ENCODE measurements at places on chromosomes 2 and 18.

DNA sequence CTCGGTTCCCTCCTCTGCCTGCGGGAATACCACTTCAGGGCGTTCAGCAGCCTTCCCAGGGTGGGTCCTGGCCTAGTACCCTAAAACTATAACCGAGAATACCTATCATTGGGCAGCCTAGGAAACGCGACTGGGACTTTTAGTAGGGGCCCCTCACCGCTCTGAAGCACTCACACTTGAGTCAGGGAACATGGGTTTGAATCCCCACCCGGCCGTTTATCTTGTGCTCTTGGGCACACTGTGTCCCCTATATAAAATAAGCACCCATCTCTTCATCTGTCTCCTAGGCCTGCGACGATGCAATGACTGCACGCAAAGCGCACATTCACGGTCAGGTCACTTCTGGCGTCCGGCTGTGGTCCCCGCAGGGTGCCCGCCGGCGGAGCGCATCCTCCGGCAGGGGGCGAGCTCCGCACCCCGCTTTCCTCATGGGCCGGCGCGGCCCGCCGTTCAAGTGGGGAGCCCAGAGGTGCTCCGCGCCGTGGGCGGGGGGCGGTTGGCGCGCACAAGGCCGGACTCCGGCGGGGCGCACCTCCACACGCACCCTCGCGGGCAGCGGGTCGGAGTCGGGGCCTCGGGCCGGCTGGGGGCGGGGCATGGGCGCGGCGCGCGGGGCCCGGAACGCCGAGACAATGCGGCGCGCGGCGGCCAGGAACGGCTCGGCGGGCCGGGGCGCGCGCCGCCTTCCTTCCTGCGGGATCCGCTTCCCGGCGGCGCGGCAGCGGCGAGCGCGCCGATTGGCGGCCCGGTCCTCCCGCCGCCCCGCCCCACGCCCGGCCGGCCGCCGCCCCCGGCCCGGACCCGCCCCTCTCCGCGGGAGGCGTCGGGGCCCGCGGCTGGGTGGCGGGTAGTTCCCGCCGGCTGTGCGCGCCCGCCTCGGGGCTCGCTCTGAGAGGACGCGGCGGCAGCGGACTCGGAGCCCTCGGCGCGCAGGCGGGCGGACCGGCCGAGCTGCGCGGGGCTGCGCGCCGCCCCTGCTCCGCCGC lies at the start of gene ASAP2:
ASAP2 (plus strand) TSS at position 850 of the 986 bp plus-strand sequence. CDS start 293 bp downstream, outside the sequence.
- peak; percentile 84 for DNase-seq

- DNase-seq: no peak
These were observed 280.7 kb upstream of the RND3 start for GRCh38 chr2:150767991-150768746.

- DNase-seq: no peak
These were observed 136.3 kb downstream of the OLA1 start for GRCh38 chr2:174112073-174112472.

DNA sequence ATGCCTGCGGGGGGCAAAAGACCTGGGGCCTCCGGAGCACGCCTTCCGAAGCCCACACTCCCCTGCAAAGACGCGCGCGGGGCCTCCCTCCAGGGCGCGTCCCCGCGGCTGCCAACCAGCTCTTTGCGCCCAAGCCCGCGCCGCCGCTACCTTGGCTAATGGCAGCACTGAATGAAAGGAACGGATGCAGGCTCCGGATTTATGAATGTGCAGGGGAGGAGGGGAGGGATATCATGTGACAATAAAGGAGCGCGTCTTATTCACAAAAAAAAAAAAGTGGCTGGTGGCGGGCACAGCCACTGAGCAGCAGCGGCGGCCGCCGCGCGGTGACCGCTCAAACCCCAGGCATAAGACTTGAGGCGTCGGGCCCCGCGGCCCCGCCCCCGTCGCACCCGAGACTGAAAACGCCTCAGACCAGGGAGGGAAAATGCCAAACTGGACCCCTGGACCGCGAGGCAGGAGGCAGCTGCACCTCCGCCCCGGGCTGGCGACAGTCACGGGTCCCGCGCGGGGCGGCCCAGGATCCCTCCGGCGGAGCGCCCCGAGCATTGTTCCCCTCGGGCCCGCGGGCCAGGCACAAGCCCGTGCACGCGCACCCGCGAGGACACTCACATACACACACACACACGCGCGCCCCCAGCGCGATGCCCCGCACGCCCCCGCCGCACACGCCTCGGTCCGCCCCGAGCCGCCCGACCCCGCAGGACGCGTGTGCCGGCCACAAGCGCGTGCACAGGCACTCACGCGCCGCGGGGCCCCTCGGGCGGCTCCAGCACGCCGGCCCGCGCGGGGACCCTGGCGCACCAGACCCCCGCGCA lies 1.6 kb downstream of the SPRED2 start:
- peak; percentile 80 for DNase-seq

GRCh38 chr18:8791171-8791651 lies 85.9 kb downstream of the MTCL1 start:
- no peak for DNase-seq

DNA sequence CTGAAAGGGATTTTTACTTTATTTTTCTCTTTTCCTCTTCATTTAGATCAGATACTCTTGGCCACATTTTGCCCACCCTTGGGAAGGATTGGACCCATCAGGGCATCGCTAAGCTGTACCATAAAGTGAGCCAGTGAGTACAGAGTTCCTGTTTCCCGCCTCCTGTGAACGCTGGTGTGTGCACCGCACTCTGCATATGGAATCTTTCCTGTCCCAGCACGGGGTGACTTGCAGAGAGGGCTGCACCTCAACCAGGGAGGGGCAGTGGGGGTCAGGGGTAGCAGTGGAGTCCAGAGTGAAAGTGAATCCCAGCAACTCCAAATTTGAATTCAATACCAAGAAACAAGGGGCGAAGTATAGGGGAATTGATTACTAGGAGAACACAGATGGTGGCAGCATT lies 58.6 kb downstream of the LPIN1 start:
- DNase-seq: peak; percentile 20

- DNase-seq: peak; percentile 78
These were observed 1.2 kb downstream of the ZFP36L2 start for GRCh38 chr2:43225093-43225787.

- DNase-seq: no peak
These were observed 6.5 kb downstream of the PER2 start for GRCh38 chr2:238281826-238282480.

GRCh38 chr2:231720292-231720986 lies 12.1 kb downstream of the PTMA start:
- DNase-seq: peak; percentile 43

- DNase-seq: peak; percentile 36
These were observed 21.3 kb upstream of the ACKR3 start for GRCh38 chr2:236548179-236548921.

- no peak for DNase-seq
These were observed 63.9 kb downstream of the GYPC start for GRCh38 chr2:126719833-126720351.

DNA sequence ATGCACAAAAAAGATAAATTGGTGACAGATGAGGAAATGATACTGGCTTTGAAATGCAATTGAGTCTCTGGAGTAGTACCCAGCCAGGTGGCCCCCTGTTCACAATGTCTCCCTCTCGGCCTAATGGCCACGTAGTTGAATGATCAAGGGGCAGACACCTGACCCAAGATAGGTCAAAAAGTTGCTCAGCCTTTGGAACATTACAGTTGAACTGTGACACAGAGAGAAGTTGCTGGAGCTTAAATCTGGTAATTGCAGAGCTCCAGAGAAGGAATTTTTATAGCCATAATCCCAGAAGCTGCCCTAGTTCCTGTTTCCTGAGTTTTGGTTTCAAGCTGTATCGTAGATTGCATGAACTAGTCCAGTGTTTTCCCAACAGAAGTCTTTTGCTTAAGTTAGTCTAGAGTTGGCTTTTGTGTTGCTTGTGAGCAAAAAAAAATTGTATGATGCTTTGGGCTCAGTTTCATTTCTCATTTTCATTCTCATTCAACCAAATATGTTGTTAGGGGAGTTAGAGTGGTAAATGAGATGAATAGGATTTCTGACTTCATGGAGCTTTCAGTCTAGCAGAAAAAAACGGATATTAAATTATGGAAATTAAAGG lies 117.9 kb downstream of the CSRNP3 start:
- DNase-seq: no peak

DNA sequence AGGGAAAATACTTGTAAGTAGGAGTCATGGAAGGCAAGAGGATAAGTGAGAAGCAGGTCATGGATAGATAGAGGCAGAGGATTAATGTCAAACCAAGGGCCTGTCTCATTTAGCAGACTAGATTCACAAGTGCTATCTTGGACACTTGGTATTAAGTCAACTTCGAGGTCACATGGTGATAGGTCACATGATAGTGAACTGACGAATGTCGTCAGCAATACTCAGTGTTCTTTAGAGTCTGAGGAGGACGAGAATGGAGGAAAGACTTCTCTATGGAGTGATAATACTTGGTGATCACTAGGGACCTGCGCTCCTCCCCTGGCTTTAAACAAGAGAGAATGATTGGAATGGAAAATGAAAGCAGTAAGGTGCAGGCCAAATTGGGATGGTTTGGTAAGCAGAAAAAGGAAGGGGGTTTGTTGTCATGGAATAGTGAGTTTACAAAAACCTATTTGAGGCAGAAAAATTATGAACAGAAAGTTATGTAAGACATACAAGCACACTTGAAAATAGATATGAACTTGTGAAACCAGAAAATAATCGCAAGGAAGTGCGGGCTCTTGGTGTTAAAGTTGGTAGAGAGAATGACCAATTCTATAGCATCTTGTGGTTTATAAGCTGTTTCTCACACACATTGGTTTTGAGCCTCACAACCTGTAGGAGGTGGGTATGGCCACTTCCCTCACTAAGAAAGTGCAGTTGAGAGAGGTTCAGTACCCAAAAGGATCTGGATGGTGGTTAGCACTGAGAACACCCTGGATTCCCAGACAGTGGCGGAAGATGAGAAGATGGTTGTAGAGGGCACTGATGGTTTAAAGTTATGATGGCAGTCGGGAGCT lies 141.5 kb downstream of the WDSUB1 start:
- no peak for DNase-seq

DNA sequence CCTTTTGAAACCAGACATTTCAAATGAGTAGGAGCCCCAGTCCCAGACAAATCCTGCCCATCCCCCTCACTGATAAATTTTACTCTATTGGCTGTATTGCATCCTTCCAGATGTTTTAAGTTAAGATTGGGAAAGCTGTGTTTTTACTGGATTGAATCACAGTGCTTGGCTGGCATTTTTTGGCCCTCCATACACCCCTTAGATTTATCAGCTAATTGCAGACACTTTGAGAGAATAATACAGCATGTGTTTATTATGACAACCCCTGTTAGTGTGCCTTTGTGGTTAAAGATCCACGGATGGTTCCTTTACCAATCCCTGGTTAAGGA lies 74.9 kb downstream of the ANTXR1 start:
- no peak for DNase-seq

DNA sequence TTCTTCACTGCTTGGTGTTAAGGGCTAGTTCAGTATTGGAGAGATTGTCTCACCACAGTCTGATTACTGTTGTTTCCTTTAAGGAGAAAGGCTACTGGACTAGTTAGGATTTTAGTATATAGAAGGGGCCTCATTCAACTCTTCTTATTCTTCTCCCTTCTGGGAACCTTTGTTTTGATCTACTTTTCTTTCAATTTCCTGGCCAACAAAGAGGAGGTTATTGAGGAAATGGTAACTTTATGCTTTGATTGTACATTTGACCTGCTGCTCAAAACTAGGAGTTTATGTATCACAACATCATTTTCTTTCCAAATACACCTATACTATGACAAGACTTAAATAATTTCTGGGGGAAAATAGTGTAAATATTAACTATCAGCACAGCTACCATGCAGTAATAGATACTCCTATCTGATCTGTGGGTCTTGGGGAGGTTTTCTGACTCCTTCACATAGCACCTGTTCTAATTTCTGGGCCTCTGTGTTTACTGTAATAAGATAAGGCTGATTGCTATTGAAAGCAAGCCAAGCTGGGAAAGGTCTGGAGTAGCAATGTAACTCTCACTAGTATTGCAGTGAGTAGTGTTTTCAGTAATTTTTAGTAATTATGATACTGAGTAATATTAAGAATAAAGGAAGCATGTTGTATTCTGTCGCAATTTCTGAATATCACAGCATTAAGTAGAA lies 395.3 kb downstream of the NUP35 start:
- no peak for DNase-seq

DNA sequence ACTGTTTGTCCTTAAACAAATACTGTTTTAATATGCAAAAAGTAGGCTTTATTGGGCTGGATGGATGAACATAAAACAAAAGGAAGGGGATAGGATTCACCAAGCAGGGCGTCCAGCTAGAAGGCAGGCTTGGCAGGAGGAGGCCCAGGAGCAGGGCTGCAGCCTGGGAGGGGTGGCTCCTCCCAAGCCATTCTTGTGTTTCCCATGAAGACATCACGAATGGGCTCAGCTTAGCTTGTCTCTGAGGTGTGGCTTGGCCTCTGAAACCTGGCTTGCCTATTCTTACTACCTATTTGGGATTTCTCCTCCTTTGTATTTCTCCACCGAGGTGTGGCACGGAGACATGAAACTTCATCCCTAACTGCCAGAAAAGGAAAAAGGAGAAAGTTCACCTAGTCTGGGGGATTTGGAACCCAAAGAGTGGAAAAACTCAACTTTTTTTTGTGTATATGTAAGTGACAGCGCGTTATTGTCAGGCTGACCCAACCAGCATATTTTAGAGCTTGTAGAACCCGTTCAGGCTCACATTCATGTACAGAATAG lies 481.9 kb upstream of the SPRED2 start:
- DNase-seq: peak; percentile 47

GRCh38 chr2:24438106-24438505 lies 52.9 kb upstream of the NCOA1 start:
- no peak for DNase-seq

GRCh38 chr2:36811071-36811470 lies 114.6 kb downstream of the VIT start:
- peak; percentile 23 for DNase-seq

DNA sequence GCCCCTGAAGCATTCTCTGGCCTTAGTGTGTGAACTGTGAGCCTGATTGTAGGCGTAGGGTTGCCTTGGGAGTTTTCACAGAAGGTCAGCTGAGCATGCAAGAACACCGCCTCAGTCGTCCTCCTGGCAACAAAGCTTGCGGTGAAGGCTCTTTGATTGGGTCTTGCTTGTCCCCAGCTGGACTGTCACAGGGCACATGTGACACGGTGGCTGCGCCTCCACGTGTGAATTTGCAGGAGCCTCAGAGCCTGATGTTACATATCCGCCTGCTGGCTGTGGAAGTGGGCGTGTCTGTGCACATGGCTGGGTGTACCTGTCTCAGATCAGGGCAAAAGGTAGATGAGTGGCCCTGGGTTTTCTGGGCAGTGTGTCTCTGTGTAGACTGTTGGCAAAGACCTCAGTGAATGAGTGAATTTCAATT lies 228.7 kb downstream of the HAUS1 start:
- DNase-seq: peak; percentile 66

GRCh38 chr2:239004274-239005015 lies 156.6 kb downstream of the TWIST2 start:
- DNase-seq: peak; percentile 25

DNA sequence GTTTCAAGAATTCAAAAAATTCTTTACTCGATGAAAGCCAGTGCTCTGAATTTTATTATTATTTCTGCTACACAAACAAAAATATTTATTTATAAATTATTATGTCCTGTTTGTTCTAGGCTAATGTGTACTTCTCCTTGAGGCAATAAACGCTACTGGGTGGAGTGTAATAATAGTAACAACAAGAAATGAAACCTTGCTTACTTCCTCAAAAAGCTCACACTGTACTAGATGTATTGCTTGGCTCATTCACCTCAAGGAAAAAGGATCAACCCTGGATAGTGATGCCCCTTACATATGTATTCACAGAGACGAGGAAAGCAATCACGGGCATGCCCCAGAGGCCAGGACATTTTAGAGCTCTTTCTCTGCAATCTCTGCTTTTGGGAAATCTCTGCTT lies 685.6 kb upstream of the NXPH2 start:
- no peak for DNase-seq
